Inflammatory macrophage treated with lipopolysaccharide for 4 hours (primary cell): ENCODE measurements at places on chromosomes 2 and 18.

DNA sequence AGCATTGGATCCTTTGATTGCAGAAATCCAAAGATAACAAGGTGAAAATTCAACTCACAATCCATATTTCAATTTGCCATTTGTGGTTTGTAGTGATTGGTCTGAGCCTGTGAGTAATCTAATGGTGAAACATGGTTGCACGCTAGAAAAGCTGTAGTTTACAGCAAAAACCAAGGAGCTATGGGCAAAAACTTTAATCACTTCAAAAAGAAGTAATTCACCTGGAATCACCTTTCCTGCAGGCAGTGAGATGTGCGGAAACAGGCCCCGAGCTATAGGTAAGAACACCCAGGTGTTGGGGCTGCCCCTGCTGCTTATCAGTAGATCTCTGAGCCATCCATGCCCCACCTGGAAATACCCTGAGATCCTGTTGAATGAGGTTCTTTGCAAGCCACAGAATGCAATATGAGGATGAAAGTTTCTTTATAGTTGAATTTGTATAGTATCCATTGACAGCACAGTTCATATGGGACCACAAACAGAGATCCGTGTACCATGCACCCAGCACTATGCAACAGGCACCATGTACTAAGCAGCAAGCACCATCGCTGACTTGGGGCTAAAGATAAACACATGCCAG is 208.2 kb downstream of the SPP2 start:
- DNase-seq: no peak

DNA sequence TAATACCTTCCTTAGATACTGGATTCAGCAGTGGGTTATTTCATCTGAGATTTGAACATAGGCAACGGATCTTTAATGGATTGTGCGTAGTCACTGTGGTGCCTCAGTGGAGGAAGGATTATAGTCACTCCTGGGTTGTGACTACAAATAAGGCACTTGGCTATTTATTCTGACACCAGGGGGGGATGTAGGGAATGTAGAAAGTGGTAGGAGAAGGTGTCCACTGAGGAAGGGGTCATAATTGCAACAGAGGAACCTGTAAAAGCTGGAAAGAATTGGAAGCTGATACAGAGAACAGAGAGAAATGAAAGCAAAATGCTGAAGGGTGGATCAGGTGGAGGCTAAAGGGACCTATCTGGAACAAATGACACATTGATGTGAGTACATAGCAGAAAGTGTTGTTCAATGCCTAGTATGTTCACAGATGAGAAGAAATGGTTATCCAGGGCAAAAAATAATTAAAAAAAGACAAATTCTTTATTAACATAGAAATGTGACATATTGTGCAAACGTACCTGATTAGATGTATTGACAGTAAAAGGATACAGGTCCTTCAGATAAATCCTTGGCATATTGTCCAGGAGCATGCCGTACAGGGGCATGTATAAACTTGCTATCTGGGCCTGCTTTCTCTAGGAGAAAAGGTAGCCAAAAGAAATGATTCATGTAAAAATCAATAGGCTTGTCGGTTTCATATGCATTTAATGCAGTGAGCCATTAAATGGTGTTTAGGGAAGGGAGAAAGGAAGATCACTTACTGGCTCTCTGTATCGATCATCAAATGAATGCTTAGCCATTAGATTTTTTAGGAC is 91.2 kb upstream of the CCDC195 start:
- DNase-seq: no peak

DNA sequence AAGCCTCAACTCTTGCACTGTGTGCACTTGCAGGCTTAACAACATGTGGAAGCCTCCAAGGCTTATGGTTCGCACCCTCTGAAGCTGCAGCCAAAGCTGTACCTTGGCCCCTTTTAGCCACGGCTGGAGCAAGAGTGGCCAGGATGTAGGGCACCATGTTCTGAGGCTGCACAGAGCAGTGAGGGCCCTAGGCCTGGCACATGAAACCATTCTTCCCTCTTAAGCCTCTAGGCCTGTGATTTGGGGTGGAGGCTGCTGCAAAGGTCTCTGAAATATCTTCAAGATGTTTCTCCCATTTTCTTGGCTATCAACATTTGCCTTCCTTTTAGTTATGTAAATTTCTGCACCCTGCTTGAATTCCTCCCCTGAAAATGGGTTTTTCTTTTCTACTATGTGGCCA is 161.9 kb upstream of the SPATS2L start:
- DNase-seq: no peak

DNA sequence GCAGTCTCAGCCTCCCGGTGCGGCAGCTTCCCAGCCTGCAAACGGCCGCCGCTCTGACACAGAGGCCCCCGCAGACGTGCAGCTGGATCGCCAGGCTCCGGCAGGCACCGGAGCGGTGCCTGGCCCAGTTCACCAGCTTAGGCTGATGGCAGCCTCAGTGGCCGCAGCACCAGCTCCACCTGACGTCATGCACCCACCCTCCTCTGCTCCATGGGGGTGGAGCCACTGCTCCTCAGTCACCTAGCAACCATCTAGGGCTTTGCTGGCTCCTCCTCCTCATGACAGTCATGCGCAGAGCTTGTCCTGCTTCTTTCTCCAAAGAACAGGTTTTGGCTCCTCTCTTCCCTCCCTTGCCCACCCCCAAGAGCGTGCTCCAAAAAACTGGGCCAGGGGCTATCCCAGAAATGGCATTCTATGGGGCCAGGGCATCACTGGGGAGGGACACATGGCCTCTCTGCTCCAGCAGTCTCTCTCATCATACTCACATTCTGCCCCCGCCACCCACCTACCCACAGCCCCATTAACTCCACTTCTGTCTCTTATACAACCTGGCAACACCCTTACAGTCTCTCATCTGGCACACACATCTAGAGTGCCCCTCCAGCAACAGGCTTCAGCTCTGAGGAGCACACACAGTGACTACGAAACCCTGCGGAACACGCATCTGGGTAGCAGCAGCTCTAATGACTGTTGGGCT is 5.5 kb downstream of the DCTN1 start:
- DNase-seq: no peak

GRCh38 chr18:62998443-62998842 is 283.1 kb downstream of the PHLPP1 start:
- DNase-seq: no peak

GRCh38 chr2:39377226-39377939 is 59.7 kb downstream of the MAP4K3 start:
- DNase-seq: peak; percentile 85

GRCh38 chr18:66497351-66497750 is 106.5 kb downstream of the CDH19 start:
- no peak for DNase-seq

GRCh38 chr2:226963528-226963927 is 127.7 kb downstream of the RHBDD1 start:
- DNase-seq: no peak

DNA sequence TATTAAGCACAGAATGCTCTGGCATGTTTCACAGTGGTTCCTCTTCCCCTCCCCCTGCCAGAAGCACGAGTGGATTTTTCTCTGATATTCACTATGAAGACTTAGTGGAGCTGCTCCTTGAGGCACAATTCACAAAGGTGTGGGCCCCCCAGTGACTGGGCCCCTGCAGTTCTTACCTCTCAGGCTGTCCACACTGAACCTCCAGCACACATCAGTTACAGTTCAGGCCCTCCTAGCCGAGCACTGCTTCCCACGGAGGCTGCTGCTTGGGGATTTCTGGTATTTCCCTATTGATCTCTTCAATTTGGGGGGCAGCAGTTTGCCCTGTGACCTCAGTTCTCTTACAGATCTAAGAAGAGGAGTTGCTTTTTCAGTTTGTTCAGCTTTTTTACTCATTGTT is 236.1 kb downstream of the SH3RF3 start:
- no peak for DNase-seq

DNA sequence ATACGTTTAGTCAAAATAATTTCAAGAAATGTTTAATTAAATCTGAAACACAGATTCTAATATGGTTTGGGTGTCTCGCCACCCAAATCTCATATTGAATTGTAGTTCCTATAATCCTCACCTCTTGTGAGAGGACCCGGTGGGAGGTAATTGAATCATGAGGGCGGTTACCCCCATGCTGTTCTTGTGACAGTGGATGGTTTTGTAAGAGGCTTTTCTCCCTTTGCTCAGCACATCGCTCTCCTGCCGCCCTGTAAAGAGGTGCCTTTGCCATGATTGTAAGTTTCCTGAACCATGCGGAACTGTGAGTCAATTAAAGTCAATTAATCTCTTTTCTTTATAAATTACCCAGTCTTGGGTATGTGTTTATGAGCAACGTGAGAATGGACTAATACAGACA is 1045.1 kb upstream of the POU3F3 start:
- DNase-seq: no peak

GRCh38 chr2:160246356-160246755 is 46.3 kb upstream of the ITGB6 start:
- no peak for DNase-seq

DNA sequence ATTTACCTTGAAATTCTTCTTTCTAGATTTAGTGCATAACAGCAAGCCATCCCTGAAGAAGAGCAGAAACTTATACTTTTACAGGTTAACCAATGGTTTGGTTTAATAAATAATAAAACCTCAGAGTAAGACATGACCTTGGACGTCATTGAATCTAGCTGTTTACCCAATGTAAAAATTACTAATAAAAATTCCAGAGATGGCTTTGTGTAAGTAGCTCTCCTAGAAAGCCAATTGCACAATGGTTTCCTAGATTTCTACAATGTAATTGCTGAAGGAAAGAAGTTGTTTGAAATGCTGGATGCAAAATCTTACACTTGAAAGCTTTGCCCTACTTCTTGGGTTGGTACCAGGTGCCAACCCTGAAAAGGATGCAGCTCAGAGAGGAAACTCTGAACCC is 1.5 kb downstream of the XDH start:
- DNase-seq: no peak
